Smooth muscle cell of the umbilical artery (primary cell): ENCODE measurements at places on chromosomes 1 and 21. TPM values are rescaled to one million over a fixed set of nuclear protein-coding genes. Genes with fewer than 3 reads are reported as not detected.

CAPZB gene
- 145 and 196 TPM in 2 replicates for total RNA-seq

LIPI gene
- not detected in 2 replicates for total RNA-seq

VAMP3 gene
- total RNA-seq, result 78.4 and 133 TPM in 2 replicates

SLC1A7 gene
- not detected in 2 replicates for total RNA-seq

PCAT6 gene
- 0.78 and 0.89 TPM in 2 replicates for total RNA-seq
